Right forelimb (tissue), 1 donor: ENCODE measurements at places on chromosomes 4 and X.

DNA sequence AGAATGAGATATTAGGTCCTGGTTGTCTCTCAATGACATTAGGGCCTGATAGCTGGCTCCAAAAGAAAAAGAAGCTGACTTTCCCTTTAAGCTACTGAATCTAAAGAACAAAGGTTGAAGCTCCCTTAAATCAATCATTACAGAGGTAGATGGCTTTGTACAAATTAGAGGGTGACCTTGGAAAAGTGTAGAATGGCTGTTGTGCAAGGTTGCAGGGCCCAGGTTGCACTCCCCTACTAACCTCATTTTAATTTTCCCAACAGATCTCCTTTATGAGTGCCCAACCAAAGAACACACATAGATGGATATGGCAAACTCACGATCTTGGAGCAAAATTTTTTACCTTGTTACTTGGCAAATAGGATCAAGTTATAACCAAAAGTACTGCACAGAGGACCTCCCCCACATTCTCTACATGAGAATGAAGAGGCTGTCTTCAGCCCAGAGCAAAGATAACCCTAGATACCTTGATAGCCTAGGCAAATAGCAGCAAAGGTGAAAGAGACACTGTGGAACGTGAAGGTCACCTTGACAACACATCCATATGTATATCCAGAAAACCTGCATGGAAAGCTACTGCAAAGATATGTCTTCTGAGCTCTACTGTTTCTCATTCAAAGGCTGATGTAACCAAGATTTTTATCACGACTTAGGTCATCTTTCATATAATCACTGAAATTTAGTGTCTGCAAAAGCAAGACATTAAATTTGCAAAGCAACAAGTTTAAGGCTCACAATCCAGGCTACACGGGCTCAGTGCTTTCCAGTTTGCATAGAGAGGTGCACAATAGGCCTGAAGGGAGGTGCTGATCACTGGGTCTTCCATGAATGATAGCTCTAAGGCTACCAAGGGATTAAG, 23.0 kb downstream of the KLB start:
- no peak for DNase-seq

- DNase-seq, result no peak
Measured at GRCh38 chrX:136710325-136710951, 62.5 kb downstream of the CD40LG start.

DNA sequence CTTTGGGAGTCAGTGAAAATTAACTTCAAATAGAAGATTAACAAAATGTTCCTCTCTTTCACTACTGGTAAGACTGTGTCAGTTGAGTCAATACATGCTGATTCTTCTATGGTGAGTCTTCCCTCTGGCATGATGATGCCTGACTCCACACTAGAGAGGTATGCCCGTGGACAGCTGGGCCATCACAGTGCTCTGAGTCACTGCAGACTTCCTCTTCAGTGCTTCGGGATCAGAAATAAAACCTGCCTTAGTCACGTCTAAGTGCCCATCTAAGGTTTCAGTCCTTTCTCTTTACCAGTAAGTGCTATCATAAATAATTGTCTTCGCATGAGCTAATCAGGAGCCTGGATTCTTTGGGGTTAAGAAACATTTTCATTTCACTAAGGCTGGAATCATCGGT, 1.6 kb upstream of the ASB5 start:
- no peak for DNase-seq

DNA sequence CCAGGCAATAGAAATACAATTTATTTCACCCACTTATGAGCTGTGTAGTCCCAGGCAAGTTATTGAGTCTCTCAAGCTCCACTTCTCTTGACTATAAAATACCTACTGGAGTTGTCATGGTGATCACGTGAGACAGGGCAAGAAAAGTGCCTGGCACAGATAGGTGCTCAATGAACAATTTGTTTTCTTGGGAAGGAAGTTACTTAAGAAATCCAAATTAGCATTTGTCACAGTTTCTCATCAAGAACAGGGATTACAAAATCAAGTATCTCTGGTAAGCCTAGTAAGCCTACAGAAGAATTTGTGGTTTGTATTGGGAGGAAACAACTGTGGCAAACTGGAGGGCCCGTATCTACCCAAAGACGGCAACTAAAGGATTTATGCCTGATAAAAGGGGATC, 37.5 kb upstream of the RASGEF1B start:
- DNase-seq, result no peak

- DNase-seq, result no peak
Measured at GRCh38 chr4:108849611-108850168, 86.8 kb upstream of the ETNPPL start.

DNA sequence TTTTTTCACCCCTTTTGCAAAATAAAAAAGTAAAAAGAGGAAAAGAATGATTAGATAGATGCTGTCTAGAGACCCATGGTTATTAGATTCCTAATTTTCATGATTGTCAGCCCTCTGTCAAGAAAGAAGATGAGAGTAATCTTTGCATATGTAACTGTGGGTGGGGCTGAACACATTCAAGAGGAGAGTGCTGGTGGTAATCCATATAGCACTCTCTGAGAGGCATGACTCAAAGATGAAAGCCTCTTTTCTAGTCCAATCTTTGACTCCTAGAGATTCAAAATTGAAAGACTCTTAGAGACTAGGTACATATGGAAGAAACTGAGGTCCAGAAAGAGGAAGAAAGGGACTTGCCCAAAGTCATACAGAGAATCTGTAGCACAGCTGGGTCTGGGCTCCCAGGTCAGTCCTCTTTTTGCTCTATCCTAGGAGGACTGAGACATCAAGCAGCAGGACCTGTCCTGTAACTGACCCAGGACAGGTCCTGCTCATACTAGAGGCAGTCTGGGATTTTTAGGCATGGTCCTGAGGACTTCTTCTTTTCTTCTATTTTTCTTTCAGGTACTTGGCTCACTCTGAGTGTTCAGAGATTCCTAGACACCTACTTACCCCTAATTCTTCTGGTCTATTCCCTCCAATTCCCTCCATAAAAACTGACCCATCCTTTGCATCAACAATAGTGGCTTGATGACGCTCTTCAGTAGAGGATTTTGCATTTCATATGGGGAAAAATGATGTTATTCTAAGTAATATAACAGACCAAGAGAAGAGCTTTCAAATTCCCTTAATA, 23.8 kb downstream of the VSIG4 start:
- DNase-seq, result no peak

DNA sequence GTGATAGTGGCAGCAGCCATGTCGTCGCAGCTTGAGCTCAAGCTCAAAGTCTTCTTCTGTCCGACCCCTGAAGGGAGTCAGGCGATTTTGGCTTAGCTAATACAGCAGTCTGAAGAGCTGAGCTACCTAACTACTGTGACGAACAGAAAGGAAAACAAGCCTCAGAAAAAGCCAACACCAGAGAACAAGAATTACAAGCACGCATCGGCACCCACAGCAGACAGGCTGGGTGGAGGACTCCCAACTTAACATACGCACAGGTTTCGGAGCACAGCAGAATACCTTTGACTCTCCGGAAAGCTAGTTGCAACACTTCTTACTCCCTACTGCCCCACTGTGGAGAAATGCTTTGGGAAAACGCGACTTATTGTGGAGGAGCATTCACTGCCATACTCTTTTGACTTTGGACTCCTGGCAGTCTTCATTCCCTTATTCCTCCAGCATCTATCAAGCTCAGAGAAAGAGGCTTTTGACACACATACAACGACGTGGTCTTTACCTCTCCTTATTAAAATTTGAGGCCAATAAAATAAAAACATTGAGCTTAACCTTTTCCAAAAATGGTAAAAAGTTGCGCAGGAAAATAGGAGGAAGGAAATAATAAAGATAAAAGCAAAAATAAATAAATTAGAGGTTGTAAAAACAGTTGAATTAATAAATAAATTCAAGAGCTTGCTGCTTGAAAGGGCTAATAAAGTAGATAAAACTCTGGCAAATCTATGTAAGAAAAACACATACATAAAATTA, 41.3 kb upstream of the GPC3 start:
- DNase-seq, result peak; percentile 62

GRCh38 chr4:75834095-75834771, 68.0 kb downstream of the PPEF2 start:
- DNase-seq, result no peak

DNA sequence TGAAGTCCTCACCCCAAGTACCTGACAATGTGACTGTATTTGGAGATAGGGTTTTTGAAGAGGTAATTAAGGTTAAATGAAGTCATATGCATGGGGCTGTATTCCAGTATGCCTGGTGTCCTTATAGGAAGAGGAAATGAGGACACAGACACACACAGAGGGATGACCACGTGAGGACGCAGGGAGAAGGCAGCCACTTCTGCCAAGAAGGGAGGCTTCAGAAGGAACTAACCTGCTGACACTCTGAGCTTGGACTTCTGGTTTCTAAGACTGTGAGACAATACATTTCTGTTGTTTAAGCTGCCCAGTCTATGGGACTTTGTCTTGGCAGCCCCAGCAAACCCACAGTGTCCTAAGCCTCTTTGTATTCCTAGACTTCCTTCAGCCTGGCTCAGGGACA, 3.0 kb upstream of the SLC2A9 start:
- DNase-seq, result peak; percentile 15

GRCh38 chr4:42658261-42658660, 1.4 kb upstream of the ATP8A1 start:
- no peak for DNase-seq

DNA sequence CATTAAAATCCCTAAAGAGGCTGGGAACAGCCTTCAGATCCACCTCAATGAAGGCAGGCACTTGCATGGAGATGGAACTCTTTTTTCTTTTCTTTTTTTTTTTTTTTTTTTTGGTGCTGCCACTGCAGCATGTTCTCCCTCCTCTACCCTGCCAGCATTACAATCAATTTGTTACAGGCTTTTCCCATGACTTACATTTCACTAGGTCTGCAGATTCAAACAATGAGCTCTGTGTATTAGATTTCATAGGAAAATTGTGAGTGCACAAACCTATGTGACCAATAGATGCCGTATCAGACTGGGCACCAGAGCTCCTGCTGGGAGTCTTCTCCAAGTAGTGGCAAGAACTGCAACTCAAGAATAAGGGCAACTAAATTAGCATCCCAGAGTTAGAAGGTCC, 63.8 kb upstream of the GABRQ start:
- no peak for DNase-seq
